ENCODE measurements at places on chromosomes 7 and 10.

GRCh38 chr7:85011127-85011526 is 175.7 kb downstream of the SEMA3D start:
- no peak for DNase-seq

- DNase-seq, result no peak
Measured at GRCh38 chr10:44011603-44011981, 362.9 kb upstream of the ZNF32 start.

- DNase-seq, result no peak
Measured at GRCh38 chr10:123129618-123130271, 6.0 kb upstream of the HMX3 start.

DNA sequence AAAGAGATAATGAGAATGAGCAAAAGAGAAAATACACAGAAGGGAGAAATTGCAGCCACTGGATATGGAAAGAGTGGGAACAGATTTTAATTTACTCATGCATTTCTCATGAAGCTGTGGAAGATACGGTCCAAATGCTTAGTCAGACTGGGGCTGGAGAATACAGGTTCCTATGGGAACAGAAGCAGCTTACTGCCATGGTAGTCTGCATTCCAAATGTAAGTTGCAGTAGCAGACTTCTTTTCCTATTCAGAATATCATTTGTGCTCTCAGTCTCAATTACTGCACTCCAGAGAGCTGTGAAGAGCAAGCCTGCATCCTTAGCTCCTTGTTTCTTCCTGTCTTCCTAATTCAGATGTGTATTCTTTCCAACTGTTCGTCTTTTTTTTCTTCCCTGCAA is 190.8 kb upstream of the TMEM196 start:
- no peak for DNase-seq

- DNase-seq, result no peak
Measured at GRCh38 chr7:155843426-155844018, 31.3 kb upstream of the SHH start.

Data from hematopoietic multipotent progenitor cell treated with erythropoietin and hydrocortisone succinate and interleukin-3 and kit ligand, for 17 days (in vitro differentiated cells).